ENCODE measurements at places on chromosomes 3 and 15.

DNA sequence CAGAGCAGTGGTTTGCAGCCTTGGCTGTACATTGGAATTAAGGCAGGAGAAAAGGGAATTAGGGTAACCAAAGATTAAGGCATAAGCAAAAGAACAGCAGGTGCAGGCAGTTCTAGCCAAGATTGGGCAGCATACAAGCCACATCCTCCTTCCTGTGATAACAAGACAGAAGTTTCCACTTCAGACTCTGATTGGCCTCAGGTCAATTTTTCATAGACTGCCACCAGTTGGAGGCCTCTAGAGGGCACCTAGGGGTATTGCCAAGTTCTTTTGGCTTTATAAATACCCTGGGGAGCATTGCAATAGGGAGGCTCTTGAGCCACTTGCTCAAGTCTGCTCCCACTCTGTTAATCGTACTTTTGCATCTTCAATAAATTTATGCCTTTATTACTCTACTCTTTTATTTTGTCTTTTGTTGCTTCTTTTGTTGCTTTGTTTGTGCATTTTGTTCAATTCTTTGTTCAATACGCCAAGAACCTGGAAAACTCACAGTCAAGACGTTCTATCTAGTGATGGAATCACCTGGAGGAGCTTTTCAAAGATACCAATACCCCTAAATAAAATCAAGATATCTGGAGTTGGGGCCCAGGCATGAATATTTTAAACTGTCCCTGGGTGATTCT lies 32.2 kb upstream of the FMN1 start:
- DNase-seq = no peak

DNA sequence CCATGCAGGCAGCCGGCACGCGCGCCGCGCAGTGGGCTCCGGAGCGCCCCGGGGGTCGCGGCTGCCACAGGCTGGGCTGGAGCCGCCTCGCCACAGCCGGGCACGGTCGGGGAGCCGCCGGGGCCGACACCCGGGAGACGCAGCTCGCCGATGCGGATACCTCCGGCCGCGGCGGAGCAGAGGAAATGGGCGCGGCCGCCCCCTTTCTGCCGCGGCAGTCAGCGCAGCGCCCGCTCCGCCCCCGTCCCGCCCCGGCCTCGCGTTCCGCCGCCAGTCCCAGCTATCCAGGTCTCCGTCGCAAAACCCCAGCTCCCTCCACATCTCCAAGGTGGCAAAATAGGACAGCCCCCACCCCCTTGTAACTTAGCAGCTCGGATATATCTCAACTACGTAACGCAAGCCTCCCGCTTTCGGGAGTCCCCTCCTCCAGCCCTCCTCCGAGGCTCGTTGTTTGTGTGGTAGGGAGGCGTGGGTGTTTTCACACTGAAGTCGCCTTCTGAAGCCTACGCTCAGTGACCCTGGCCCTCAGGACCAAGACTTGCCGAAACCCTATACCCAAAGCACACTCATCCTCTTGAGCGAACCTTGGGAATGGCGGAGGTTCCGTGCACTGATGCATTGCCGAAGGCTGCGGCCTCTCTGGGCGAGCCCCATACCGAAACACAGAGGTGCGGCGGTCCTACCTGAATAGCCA lies at the start of gene SH3BP5:
SH3BP5 (minus strand) TSS at position 182 of the 694 bp plus-strand sequence; CDS start at position 4, 178 bp downstream.
- peak; percentile 60 for DNase-seq

DNA sequence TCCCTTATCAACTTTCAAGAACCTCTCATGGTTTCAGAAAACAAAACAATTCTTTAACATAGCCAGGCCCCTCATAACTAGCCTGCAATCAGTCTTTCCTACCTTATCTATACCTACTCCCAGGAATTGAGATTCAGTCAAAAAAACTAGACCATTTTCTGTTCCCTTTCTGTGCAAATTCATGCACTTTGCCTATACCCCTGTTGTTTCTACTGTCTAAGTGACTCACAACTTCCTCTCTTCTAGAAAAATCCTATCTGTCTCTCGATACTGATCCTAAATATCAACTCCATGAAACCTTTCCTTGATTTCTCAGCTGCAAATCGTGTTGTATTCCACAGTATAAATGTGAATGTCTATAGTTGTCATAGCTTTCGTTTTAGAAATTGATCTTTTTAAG lies 10.9 kb upstream of the IL1RAP start:
- DNase-seq = no peak

DNA sequence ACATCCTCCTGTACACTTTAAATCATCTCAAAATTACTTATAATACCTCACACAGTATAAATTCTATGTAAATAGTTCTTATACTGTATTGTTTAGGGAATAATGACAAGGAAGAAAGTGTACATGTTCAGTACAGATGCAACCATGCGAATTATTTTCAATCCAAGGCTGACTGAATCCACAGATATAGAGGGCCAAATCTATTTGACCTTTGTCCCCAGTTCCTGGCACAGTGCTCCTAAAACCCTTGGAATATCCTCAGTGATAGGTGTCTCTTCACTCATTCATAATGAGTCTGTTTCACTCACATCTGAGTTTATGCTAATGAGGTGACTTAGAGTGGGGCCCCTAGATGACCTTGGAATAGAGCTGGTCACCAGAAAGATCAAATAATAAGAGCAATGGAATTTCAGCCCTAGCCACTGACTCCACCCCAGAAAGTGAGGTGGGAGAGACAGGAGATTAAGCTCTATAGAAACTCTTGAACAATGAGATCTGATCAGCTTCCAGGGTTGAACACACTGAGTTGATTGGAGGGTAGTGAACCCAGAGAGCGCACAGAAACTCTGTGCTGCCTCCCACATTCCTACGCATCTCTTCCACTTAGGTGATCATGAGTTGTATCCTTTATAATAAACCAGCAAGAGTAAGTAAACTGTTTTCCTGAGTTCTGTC lies 65.3 kb downstream of the ADAM10 start:
- DNase-seq = no peak

GRCh38 chr3:80116281-80116680 lies 348.5 kb upstream of the ROBO1 start:
- no peak for DNase-seq

DNA sequence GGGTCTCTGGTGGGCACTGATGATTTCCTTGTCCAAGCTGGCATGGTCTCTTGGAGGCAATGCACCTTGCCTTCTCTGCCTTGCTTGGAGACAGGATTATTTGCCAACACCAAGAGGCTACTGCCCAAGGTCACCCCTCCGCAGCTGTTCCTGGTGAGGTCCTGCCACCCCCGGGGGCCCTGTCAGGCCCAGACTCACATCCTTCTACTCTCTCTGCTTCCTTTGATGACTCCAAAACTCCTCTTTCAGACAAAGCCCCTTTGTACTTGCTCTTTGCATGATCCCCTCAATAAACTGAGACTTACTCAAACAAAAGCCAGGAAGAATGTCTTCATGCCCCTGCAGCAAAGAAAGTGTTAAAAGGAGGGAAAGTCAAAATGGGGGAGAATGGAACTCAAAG lies 137.7 kb downstream of the MEX3B start:
- no peak for DNase-seq

GRCh38 chr3:56795097-56795828 lies 6.5 kb downstream of the ARHGEF3 start:
- no peak for DNase-seq

- DNase-seq = no peak
These were observed 92.7 kb upstream of the PRICKLE2 start for GRCh38 chr3:64318001-64318400.

- no peak for DNase-seq
These were observed 486.8 kb upstream of the CNTN4 start for GRCh38 chr3:1611824-1612223.

- DNase-seq = no peak
These were observed 18.3 kb downstream of the MAGEL2 start for GRCh38 chr15:23629234-23629805.

- DNase-seq = no peak
These were observed 20.4 kb downstream of the BTBD1 start for GRCh38 chr15:83046558-83047127.

DNA sequence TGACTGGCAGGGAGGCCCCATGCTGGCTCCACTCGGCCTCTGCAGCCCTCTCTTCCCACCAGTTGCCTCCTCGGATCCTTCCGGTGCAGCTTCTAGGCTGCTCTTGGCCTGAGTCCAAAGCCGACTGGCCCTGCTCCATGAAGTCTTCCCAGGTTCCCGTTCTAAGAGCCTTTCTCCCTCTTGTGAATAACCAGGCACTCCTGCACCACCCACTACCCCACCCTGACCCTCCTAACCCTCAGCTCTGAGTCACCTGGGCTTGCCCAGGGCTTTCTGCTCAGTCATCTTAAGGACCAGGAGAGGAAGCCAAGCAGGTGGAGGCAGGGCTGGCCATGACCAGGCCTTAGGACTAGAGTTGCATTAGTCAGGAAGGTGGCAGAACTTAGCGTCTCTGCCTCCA lies 28.1 kb upstream of the CNBP start:
- DNase-seq = no peak

GRCh38 chr3:72728958-72729467 lies 119.2 kb downstream of the SHQ1 start:
- DNase-seq = no peak

DNA sequence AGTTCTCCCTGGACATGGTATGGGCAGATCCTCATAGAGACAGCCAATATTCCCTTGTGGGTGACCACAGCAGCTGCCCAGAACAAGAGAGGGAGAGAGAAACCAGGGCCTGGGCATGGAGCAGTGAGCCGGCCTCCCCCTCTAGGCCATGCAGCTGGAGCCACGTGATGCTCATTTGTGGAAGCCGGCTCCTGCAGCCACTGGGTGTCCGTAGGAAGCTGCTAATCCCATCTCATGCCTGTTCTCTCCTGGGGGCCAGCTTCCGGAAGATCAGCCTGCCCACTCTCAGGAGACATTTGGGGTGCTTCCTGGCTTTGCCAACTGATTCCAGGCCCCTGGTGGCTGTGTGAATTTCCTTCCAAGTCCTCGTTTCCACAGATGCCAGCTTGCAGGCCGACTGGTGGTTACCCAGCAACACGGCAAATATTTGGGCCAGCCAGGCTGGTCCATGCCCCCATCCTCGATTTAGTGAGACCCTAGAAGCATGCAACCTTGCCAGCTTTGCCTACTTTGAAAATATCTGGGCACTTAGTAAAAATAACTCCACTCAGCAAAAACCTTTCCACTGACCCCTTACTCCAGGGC lies 55.3 kb downstream of the LINGO1 start:
- no peak for DNase-seq

DNA sequence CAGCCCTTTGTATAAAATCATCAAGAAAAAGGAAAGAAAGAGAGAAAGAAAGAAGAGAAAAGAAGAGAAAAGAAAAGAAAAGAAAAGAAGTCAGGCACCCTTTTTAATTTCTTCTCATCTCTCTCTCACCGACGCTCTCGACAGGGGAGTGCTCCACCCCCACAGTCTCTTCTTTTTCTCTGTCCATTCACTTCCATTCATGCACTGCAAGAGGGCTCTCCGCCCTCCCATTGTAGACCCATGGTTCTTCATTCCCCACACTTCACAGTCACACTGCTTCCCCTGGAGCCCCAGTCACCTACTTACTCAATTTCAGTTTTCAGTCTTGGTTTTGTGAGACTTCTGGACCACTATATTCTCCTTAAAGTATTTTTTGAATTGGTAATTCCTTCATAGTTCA lies 254.7 kb downstream of the SOX2 start:
- no peak for DNase-seq

DNA sequence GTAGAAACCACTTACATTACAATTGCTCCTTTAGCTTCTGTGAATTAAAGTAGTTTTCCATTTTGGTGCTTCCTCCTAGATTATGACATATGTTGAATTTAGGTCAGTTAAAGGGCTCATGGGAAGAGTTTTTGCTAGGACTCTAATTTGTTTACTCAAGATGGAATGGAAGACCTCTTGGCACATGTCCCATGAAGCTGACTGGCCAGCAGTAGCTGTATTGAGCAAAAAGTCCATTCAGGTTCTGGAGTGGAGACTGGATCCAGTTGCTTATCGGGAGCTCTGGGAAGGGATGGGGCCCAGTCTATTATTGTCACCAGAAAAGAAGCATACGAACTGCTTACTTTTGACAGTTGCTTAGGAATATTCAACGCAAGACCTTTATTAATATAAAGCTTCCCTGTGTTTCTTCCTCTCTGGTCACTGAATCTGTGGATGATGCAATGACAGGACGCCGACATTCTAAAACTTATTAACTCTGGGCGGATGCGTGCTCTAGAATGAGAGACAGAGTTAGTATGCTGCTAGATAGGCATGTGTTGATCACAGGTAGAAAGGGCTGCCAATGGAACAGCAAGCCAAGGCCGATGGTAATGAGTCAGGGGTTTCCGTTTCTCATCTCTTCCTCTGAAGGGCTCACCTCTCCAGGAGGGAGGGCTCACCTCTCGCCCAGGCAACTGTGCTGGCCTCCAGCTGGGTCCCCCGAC lies 155.8 kb downstream of the NR1D2 start:
- DNase-seq = no peak

GRCh38 chr3:106117490-106117858 lies 248.7 kb upstream of the CBLB start:
- DNase-seq = no peak

DNA sequence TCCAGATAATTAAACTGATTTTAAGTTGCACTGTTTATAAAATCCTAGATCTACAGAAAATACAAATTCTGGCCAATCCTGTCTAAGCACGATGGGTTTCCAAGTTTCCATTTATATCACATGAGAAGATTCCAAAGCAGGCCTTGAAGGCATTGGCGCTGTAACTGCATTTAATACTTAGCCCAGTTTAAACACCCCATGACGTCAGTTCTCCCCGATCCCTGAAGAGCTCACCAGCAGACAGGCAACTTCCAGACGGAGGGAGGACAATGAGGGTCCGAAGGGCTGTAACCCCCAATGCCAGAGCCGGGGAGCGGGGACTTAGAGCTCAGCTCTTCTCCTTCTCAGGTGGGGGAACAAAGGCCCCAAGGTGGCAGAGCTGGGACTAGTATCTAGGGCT lies 117.3 kb downstream of the XXYLT1 start:
- DNase-seq = no peak

- DNase-seq = no peak
These were observed 72.1 kb upstream of the ETV5 start for GRCh38 chr3:186180891-186181481.

GRCh38 chr3:194534243-194534642 lies 47.4 kb upstream of the ATP13A3 start:
- no peak for DNase-seq

DNA sequence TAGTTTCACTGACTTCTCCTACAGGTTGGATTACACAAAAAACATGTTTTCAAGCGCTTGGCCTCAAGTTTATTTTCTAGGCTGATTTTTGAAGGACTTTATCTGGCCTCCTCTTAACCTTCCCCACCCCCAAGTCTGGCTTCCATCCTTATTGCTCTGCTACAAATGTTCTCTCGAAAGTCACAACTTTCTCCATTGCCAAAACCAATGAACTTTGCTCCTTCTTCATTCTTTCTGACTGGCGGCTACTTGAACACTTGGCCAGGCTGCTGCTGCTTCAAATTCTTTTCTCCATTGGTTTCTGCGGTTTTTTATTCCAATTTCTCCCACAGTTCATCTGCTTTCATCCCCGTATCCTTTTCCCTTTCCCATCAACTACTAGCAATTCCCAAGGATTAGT lies 106.6 kb downstream of the TOP2B start:
- no peak for DNase-seq

GRCh38 chr3:154224866-154225265 lies 99.4 kb downstream of the DHX36 start:
- DNase-seq = no peak

- DNase-seq = no peak
These were observed 52.7 kb downstream of the CHST2 start for GRCh38 chr3:143172062-143172794.

- DNase-seq = peak; percentile 38
These were observed 1.4 kb downstream of the KBTBD13 start for GRCh38 chr15:65077981-65078352.

- no peak for DNase-seq
These were observed 300.4 kb upstream of the RASGRP1 start for GRCh38 chr15:38864827-38865581.

- no peak for DNase-seq
These were observed 90.7 kb downstream of the FNDC3B start for GRCh38 chr3:172129850-172130716.

Data from progenitor cell of endocrine pancreas (in vitro differentiated cells).